ENCODE measurements at places on chromosomes 6 and 20. TPM values are rescaled to one million over a fixed set of nuclear protein-coding genes. Genes with fewer than 3 reads are reported as not detected.

Gene HLA-DRB5
- total RNA-seq, result not detected

Gene ATRN
- 18.4 TPM for total RNA-seq

Gene FRMD1
- total RNA-seq, result not detected

Gene RHAG
- not detected for total RNA-seq

Gene HLA-F
- total RNA-seq, result not detected

Gene WASF1
- total RNA-seq, result 18.6 TPM

Gene KCNK17
- not detected for total RNA-seq

Measured in mesangial cell (primary cell).